ENCODE measurements at places on chromosomes 1 and 21.

GRCh38 chr1:33036051-33036525, 595 bp downstream of the AK2 start:
- DNase-seq = no peak

DNA sequence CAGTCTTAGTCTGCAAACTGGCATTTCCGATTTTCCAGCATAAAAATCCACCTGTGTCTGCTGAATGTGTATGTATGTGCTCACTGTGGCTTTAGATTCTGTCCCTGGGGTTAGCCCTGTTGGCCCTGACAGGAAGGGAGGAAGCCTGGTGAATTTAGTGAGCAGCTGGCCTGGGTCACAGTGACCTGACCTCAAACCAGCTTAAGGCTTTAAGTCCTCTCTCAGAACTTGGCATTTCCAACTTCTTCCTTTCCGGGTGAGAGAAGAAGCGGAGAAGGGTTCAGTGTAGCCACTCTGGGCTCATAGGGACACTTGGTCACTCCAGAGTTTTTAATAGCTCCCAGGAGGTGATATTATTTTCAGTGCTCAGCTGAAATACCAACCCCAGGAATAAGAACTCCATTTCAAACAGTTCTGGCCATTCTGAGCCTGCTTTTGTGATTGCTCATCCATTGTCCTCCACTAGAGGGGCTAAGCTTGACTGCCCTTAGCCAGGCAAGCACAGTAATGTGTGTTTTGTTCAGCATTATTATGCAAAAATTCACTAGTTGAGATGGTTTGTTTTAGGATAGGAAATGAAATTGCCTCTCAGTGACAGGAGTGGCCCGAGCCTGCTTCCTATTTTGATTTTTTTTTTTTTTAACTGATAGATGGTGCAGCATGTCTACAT, 2.5 kb upstream of the OLFML3 start:
- no peak for DNase-seq

DNA sequence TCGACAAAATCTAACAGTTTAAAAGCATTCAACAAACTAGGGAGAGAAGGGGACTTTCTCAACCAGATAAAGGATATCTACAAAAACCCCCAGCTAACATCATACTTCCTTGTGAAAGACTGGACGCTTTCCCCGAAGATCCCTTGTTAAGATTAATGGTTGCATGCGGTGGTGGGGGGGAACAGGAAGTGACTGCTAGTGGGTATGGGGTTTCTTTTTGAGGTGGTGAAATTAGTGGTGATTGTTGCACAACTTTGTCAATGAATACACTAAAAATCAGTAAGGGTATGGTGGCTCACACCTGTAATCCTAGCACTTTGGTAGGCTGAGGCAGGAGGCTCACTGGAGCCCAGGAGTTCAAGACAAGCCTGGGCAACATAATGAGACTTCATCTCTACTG, 26.9 kb upstream of the EYA3 start:
- peak; percentile 18 for DNase-seq

DNA sequence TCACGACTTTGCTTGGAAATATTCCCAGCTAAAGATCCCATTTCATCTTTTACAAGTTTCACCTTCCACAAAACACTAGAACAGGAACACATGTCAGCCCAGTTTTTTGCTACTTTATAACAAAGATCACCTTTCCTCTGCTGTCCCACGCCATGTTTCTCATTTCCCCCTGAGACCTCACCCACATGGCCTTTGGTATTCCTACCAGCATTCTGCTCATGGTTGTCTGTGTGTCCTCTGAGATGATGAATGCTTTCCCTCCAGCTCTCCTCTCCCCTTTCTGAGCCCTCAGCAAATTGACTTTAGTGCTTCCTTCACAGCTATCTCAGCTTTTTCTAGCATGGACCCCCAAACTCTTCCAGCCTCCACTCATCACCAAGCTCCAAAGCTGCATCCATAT, 32.3 kb upstream of the ABCG1 start:
- no peak for DNase-seq

DNA sequence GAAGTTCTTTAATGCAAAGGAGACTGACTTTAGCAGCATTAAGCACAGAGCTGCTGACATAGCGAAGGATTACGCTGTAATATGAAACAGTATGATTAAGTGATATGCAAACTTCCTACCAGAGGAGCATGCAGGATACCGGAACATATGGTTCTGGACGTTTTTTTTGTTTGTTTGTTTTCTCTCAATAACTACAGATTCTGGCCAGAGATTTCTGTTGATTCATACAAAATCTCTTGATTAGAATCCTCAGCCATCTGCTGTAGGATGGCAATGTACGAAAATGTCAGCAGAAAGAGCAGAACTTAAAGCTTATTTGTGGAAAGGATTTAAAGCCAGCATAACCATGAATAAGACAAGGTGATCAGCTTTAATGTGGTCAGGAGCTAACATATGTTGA, 970.7 kb downstream of the KCNT2 start:
- DNase-seq = no peak

DNA sequence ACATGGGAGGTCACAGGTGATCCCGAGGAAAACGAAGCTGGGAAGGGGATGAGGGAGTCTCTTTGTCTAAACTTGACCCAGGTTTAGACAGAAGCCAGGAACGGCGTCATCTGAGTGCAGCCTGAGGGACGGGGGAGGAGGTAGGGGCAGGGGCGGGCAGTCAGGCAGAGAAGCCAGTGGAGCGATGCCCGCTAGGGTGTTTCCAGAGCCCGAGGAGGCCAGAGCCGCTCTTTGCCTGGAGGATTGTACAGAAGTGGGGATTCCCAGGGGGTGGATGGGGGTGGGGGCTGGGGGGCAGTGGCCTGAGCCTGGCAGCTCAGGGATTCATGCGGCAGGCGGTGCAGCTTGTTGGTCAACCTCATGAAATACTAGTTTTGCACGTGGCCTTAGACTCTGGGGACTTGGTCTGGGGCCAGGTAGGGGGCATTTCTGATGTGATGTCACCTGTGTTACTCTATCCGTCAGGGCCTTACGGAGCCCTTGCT, 58.4 kb downstream of the VPS26C start:
- DNase-seq = no peak

- DNase-seq = peak; percentile 70
These were observed 296.1 kb downstream of the PTPRC start for GRCh38 chr1:198934901-198935305.

- no peak for DNase-seq
These were observed 12.8 kb downstream of the MAB21L3 start for GRCh38 chr1:116123837-116124533.

- DNase-seq = no peak
These were observed 18.0 kb upstream of the PTAFR start for GRCh38 chr1:28194326-28195035.

- no peak for DNase-seq
These were observed 40.0 kb upstream of the HMGB4 start for GRCh38 chr1:33823830-33824229.

- DNase-seq = peak; percentile 26
These were observed 1.9 kb downstream of the C1orf162 start for GRCh38 chr1:111475701-111476100.

GRCh38 chr21:41932191-41932575, 21.6 kb downstream of the C2CD2 start:
- DNase-seq = no peak

DNA sequence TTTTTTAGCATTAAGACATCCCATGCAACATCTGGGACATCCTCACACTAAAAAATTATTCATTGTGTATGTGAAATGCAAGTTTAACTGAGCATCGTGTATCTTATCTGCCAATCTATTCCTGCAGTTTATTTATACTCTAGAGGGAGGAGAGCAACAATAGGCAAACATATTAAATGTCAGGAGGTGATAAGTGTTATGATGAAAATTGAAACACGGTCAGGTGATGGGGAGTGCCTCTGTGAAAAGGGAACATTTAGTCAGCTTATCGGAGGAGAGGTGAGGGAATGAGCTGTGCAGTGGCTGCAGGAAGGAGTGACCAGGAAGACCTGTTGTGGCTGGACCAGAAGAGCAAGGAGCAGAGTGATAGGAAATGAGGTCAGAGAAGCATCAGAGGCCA, 775 bp upstream of the EFCAB14 start:
- DNase-seq = no peak

GRCh38 chr1:18807334-18808063, 52.0 kb downstream of the TAS1R2 start:
- DNase-seq = no peak

DNA sequence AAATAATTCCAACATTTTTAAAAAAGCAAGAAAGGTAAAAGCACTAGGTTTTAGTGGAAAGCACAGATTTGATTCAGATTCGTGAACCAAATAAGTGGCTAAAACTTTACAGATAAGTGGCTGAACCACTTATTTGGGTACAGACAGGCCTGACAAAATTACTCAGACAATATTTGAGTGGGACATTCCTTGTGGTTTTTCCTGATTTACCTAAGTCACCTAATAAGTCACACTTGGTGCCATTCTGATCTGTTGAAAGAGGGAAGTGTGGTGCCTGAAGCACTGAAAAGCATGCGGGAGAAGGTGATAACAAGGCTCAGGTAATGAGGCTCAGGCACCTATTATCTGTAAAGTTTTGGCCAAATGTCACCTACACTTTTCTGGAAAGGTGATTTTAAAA, 81.6 kb upstream of the CD55 start:
- DNase-seq = no peak

- no peak for DNase-seq
These were observed 34.8 kb downstream of the VWA5B1 start for GRCh38 chr1:20325407-20325843.

DNA sequence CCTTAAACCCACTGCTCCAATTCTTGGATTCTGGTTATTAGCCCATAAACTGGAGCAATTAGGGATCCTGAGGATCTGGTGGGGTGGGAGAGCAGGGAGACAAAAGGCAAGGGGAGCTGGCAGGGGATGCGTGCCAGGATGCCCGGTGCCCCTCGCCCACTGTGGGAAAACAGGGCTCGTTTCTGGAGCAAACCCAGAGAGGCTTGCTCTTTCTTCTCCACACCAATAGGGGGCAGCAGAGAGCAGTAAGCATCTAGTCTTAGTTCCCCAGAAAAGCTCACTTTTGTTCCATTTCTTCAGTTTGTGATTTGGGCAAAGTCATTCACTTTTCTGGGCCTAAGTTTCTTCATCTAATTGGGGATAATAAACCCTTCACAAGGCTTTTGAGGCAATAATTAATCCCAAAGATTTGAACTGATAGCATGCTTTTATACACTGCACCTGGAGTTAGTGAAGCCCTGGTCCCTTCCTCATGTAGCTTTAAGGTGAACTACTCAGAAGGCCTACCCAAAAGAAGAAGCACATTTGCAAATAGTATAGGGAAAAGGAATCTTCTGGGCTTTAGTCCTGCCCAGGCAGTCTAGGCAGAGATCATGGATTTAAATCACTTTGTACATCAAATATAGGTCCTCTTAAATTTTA, 160.6 kb upstream of the USP24 start:
- no peak for DNase-seq

DNA sequence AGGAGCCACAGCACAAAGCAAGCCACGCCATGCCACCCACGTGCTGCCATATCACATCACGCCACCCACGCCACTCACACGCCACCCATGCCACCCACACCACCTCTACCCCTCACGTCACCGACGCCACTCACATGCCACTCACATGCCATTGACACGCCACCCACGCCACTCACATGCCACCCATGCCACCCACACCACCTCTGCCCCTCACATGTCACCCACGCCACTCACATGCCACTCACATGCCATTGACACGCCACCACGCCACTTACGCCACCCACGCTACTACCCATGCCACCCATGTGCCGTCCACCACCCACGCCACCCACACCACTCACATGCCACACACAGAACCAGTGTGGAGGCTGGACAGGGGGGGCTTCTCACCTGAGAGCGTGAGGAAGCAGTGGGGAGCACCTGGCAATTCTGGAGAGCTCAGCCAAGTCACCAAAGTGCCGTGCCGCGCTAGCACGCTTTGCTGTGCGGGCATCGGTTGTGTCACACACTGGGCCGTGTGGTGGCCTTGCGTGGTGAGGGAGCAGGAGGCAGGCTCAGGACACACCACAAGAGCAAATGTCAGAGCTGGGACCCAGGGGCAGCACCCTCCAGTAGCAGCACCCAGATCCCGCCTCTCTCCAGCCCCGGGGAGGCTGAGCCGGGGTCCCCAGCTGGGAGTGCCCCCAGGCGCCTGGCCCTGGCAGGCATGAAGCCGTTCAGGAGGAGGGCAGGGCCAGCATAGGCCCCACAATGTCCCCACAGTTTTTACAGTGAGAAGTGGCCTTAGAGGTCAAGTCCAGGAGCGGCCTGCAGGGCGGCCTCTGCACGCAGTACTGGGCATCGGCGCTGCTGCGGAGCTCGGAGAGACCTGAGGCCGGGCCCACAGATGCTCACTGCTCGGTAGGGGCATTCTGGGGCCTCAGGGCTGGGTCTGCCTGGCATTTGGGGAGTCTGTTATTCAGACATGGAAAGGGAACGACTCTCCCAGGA, 70.0 kb downstream of the AGPAT3 start:
- no peak for DNase-seq

GRCh38 chr1:34970829-34971228, 14.3 kb downstream of the TMEM35B start:
- no peak for DNase-seq

- DNase-seq = no peak
These were observed 278.7 kb downstream of the HHAT start for GRCh38 chr1:210607361-210607760.

DNA sequence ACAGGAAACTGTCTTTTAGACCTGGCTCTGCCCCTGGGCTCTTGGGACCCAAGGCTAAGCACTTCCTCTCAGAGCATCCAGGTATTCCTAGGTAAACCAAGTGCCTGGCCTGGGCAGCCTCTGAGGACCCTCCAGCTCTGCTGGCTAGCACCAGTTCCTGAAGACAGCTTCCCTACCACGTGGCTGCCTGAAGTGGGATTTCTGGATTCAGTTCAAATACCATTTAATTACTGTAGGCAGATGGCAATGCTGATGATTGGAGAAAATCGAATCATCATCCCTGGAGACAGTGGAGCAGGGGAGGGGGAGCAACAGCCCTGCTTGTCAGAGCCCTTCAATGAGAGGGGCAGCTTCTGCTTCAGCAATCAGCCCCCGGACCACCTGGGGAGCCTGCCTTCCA, 11.9 kb downstream of the KIF21B start:
- no peak for DNase-seq

GRCh38 chr1:246722720-246723119, 1.5 kb upstream of the SCCPDH start:
- DNase-seq = no peak

- DNase-seq = no peak
These were observed 37.7 kb downstream of the RRP1 start for GRCh38 chr21:43827015-43827611.

- no peak for DNase-seq
These were observed 30.4 kb downstream of the PLXNA2 start for GRCh38 chr1:208213786-208214185.

DNA sequence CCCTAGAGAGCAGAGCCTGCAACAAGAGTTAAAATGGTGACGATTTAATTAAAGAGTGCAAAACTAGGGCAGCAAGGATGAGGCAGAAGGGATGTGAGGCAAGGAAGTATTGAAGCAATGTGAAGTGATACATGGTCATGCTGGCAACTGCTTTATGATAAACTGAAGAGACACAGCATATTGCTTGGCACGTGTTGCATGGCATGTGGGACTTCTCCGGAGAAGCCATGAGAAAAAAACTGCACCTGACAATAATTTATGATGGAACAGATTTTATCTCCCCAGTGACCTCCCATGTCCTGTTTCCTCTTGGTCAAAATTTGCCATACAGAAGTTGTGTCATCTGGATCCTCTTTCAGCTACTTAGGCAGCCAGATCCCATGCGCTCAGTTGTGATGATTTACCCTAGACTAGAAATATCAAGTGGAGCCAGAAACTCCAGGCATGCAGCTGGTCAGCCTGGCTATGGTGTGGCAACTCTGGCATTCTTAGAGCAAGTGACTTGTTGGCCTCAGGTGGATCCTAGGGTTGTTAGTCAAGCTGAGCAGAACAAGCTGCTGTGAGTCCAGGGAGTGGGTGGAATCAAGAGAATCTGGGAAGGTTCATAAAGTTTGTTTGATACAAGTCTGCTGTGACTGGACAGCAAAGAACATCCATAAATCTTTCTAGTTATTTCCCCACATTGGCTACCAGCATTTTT, 611.4 kb upstream of the USP24 start:
- no peak for DNase-seq

Data from CD4-positive, alpha-beta T cell treated with Interleukin-6 at 100 ng/mL for 8 hours (primary cell).